Left ventricle myocardium inferior (tissue), 1 donor: ENCODE measurements at places on chromosomes 2 and 18. TPM values are rescaled to one million over a fixed set of nuclear protein-coding genes. Genes with fewer than 3 reads are reported as not detected.

Gene NTSR2
- not detected for total RNA-seq

Gene LOXHD1
- total RNA-seq, result 0.49 TPM

Gene MAP4K4
- 102 TPM for total RNA-seq

Gene FOXD4L1
- 0.11 TPM for total RNA-seq

Gene PIEZO2
- 0.33 TPM for total RNA-seq

Gene SLC8A1
- 990 TPM for total RNA-seq

Gene GPR55
- not detected for total RNA-seq

DNA sequence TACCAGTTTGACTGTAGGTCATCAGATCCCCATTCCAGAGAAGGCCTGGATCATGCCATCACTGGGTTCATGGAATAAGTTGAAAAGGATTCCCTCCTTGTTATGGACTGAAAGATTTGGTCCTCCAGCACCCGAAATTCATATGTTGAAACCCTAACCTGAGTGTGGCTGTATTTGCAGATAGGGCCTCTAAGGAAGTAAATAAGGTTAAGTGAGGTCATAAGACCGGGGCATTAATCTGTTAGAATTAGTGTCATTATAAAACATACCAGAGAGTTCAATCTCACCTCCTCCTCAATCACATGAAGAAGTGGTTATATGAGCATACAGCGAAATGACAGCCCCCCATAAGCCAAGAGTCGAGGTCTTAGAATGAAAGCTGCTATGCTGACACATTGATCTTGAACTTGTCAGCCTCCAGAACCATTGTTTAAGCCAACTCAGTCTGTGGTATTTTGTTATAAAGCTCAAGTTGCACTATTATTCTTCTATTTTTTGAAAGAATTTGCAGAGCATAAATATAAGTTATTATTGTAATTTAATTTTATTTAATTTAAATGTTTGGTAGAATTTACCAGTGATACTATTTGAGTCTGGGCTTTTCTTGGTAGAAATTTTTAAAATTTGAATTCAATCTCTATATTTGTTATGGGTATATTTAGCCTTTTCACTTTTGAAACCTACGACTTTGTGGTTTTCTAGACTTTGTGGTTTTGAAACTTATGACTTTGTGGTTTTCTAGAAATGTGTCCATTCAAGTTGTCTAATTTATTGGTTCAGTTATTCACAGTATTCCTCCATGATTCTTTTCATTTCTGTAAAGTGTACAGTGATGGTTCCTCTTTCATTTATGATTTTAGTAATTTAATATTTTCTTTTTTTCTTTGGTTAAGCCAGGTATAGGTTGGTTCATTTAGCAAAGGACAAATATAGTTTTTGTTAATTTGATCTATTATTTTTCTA is 1206.7 kb upstream of the CDH2 start:
- no peaks in the 10 kb centered on the region for H3K36me3 ChIP-seq
- no peaks in the 10 kb centered on the region for H3K4me1 ChIP-seq
- H3K4me3 ChIP-seq, result no peak overlapping the region
- no peaks in the 10 kb centered on the region for H3K27me3 ChIP-seq

DNA sequence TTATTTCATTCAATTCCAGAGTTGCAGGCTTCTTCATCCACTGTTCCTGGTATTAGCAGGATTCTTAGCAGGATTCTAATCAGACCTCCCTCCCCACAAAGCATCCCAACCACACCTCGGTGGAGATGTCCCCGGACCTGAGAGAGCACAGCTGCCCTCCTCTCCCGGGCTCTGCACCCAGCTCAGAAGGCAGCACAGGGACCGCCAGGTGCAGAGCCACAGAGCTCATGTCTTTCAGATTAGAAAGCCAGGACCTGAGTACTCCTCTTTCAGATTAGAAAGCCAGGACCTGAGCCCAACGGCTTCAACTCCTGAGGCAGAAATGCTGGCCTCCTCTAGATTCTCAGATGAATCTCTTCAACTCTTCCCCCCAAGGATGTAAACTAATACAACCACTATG is 152.3 kb downstream of the MYO5B start:
- no peaks in the 10 kb centered on the region for H3K36me3 ChIP-seq
- no peak overlapping the region for H3K4me3 ChIP-seq
- H3K4me1 ChIP-seq, result no peaks in the 10 kb centered on the region
- H3K27me3 ChIP-seq, result peaks cover 46% of the 10 kb centered on the region
- H3K27ac ChIP-seq, result no peak overlapping the region

DNA sequence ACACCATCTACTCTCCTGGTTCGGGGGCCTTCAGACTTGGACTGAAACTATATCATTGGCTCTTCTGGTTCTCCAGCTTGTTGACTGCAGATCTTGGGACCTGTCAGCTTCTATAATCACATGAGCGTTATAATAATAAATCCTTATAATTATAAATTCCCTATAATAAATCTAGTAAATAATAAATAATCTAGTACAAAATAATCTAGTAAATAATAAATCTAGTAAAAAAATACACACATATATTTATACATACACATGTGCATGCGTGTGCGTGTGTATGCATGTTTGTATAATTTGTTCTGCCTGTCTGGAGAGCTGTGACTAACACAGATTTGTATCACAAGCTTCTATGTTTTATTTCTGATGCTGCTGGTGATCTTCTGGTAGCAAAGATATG is 40.8 kb downstream of the KATNAL2 start:
- DNase-seq, result no peak
- H3K36me3 ChIP-seq, result no peaks in the 10 kb centered on the region
- no peak overlapping the region for H3K4me3 ChIP-seq
- peaks cover 15% of the 10 kb centered on the region for H3K27me3 ChIP-seq

GRCh38 chr2:225041851-225042799 is at the start of gene DOCK10:
DOCK10 (minus strand) TSS chr2:225042468; CDS start chr2:225042374, 94 bp downstream.
- H3K36me3 ChIP-seq, result no peaks in the 10 kb centered on the region
- peak within 1 kb of the TSS; percentile 66 for H3K4me3 ChIP-seq
- H3K4me1 ChIP-seq, result peaks cover 17% of the 10 kb centered on the region
- no peak for DNase-seq
- no peak within 1 kb of the TSS for H3K27ac ChIP-seq
- H3K27me3 ChIP-seq, result peaks cover 68% of the 10 kb centered on the region

- no peak overlapping the region for H3K4me3 ChIP-seq
- no peaks in the 10 kb centered on the region for H3K4me1 ChIP-seq
- H3K27me3 ChIP-seq, result peaks cover 90% of the 10 kb centered on the region
- no peak for DNase-seq
- H3K27ac ChIP-seq, result no peak overlapping the region
- no peaks in the 10 kb centered on the region for H3K36me3 ChIP-seq
These were observed 28.4 kb downstream of the SIX3 start for GRCh38 chr2:44969936-44970335.

DNA sequence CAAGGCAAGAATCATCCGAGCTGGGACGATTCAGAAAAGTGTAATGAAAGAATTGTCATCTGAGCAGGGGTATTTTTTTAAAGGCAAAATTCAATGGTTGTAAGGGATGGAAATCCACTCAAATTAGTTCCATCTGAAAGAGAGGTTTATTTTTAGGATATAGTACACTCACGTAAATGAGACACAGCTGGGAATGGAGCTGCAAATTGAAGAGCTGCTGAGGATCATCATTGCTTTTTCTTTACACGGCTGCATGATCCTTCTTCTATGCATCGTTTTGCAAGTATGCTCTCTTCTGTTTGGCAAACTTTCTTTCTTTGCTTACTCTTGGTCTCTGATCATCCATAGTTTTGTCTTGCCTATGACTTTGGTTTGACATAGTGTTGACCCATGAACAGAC is 27.4 kb upstream of the CUL3 start:
- H3K4me1 ChIP-seq, result no peaks in the 10 kb centered on the region
- H3K36me3 ChIP-seq, result no peaks in the 10 kb centered on the region
- no peaks in the 10 kb centered on the region for H3K27me3 ChIP-seq
- H3K4me3 ChIP-seq, result no peak overlapping the region
- H3K27ac ChIP-seq, result no peak overlapping the region

- no peak for DNase-seq
- H3K27ac ChIP-seq, result no peak overlapping the region
- H3K36me3 ChIP-seq, result no peaks in the 10 kb centered on the region
- no peaks in the 10 kb centered on the region for H3K27me3 ChIP-seq
- no peaks in the 10 kb centered on the region for H3K4me1 ChIP-seq
These were observed 357.6 kb upstream of the ATP5MC3 start for GRCh38 chr2:175539122-175539521.

DNA sequence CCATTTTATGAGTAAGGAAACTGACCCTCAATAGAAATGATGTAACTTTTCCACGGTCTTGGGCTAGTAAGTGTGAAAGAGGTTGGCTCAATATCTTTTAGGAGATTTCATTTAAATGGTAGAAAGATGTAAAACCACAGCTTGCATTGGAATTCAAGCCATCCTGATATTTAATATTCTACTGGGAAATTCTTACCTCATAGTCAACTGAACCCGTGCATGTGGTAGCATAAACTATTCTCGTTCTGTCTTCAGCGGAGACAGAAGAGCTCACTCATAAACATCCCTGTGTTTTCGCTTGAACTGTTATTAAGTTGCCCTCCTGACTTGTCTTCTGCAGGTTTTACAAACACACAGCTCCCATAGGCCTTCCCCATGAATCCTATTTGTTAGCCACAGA is 8.5 kb upstream of the SPATS2L start:
- H3K36me3 ChIP-seq, result no peaks in the 10 kb centered on the region
- no peaks in the 10 kb centered on the region for H3K27me3 ChIP-seq
- peaks cover 17% of the 10 kb centered on the region for H3K4me1 ChIP-seq
- no peak overlapping the region for H3K4me3 ChIP-seq

DNA sequence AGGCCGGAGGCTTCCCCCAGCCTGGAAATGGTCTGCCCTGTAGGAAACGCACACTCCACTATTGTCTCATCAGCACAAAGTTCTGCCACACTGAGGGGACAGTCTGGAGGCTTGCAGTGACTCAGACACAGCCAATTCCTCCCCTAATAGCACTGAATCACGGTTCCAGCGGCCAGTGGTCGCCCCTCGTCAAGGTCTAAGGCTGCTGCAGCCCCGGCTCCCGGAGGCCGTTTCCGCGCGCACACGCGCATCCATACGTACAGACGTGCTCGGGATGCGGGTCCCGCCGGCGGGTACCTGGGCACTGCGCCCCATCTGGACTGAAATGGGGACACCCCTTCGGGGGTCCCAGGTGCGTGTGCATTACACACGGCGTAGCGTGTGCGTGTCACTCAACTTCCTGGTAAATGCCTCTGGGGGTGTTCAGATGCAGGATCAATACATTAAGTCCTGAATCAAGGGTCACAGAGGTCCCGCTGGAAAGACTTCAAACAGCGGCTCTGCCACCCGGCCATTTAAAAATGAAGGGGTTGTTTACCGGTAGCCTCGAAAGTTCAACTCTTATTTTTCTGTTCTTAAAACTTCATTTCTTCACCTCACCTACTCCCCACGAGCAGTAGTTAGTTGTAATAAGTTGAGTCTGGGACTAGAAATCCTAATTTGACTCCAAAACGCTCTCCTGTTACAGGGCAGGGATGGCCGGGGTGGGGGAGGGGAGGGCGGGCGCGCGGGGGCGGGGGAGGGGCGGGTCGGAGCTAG is 572 bp upstream of the ZNF516 start:
- DNase-seq, result no peak
- peak overlapping the region; percentile 80 for H3K27ac ChIP-seq
- peaks cover 44% of the 10 kb centered on the region for H3K4me1 ChIP-seq
- no peaks in the 10 kb centered on the region for H3K27me3 ChIP-seq
- H3K36me3 ChIP-seq, result no peaks in the 10 kb centered on the region
- peak overlapping the region; percentile 87 for H3K4me3 ChIP-seq

DNA sequence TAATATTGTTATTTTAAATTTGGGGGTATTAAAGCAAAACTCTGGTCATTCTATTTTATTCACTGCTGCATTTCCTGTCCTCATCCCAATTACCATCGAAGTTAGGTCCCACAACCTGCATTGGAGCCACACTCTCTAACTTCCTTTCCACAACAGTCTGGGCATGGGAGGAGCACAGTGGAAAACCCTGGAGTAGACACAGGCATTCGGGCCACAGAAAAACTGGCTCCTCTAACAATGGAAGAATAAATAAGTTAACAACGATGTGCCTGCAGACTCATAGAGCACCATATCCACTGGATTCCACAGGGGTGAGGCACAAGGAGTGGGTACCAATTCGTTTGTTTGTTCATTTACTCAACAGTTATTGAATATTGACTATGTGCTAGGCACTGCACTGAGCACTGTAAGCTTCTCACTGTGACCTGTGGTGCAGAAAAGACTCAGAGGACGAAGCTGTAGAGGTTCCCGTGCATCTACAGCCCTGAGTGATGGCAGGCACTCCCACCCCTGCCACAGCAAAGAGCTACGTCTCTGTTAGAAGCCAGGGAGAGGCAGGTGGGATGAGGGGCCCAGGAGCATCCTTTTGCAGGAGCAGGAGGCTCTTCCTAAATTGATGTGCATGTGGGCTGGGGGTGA is 154.2 kb upstream of the PGAP1 start:
- no peaks in the 10 kb centered on the region for H3K27me3 ChIP-seq
- H3K4me3 ChIP-seq, result no peak overlapping the region
- H3K27ac ChIP-seq, result peak overlapping the region; percentile 41
- no peak for DNase-seq
- H3K36me3 ChIP-seq, result peaks cover 9% of the 10 kb centered on the region
- H3K4me1 ChIP-seq, result peaks cover 19% of the 10 kb centered on the region

- H3K36me3 ChIP-seq, result peaks cover 35% of the 10 kb centered on the region
- no peaks in the 10 kb centered on the region for H3K27me3 ChIP-seq
- no peak overlapping the region for H3K27ac ChIP-seq
- no peak overlapping the region for H3K4me3 ChIP-seq
- H3K4me1 ChIP-seq, result peaks cover 21% of the 10 kb centered on the region
- DNase-seq, result no peak
These were observed 111.3 kb downstream of the GALNT1 start for GRCh38 chr18:35692866-35693265.

- H3K4me1 ChIP-seq, result peaks cover 43% of the 10 kb centered on the region
- DNase-seq, result no peak
- no peaks in the 10 kb centered on the region for H3K36me3 ChIP-seq
- no peaks in the 10 kb centered on the region for H3K27me3 ChIP-seq
- H3K27ac ChIP-seq, result peak overlapping the region; percentile 65
These were observed 35.2 kb downstream of the SLC40A1 start for GRCh38 chr2:189545418-189545817.
